ENCODE measurements at places on chromosomes 1 and 21. TPM values are rescaled to one million over a fixed set of nuclear protein-coding genes. Genes with fewer than 3 reads are reported as not detected.

The MTMR11 gene
- total RNA-seq, result 3.9 TPM

The GBP1 gene
- total RNA-seq, result 14.7 TPM

The DNAJC11 gene
- total RNA-seq, result 27.1 TPM

The IVL gene
- 155 TPM for total RNA-seq

The PLEKHA6 gene
- 14.8 TPM for total RNA-seq

The UTS2 gene
- total RNA-seq, result not detected

The KCNJ6 gene
- total RNA-seq, result not detected

The LINGO4 gene
- total RNA-seq, result not detected

The PPIE gene
- 37.1 TPM for total RNA-seq

The PRR9 gene
- not detected for total RNA-seq

The OR10Z1 gene
- total RNA-seq, result not detected

The RNF186 gene
- total RNA-seq, result not detected

The FAM163A gene
- total RNA-seq, result not detected

The NUDT17 gene
- total RNA-seq, result 3.8 TPM

The GCSAML gene
- not detected for total RNA-seq

The NEXN gene
- 0.76 TPM for total RNA-seq

The MMP23B gene
- 2.9 TPM for total RNA-seq

The DPYD gene
- total RNA-seq, result 34.3 TPM

The TOR3A gene
- total RNA-seq, result 31.9 TPM

The NGF gene
- not detected for total RNA-seq

The FCRL2 gene
- not detected for total RNA-seq

The EXO1 gene
- total RNA-seq, result 8.8 TPM

The PRDM16 gene
- total RNA-seq, result 0.09 TPM

The IFI44L gene
- total RNA-seq, result 13.6 TPM

The OXCT2 gene
- total RNA-seq, result not detected
